Epithelial cell of prostate (primary cell): ENCODE measurements at places on chromosomes 12 and 14.

DNA sequence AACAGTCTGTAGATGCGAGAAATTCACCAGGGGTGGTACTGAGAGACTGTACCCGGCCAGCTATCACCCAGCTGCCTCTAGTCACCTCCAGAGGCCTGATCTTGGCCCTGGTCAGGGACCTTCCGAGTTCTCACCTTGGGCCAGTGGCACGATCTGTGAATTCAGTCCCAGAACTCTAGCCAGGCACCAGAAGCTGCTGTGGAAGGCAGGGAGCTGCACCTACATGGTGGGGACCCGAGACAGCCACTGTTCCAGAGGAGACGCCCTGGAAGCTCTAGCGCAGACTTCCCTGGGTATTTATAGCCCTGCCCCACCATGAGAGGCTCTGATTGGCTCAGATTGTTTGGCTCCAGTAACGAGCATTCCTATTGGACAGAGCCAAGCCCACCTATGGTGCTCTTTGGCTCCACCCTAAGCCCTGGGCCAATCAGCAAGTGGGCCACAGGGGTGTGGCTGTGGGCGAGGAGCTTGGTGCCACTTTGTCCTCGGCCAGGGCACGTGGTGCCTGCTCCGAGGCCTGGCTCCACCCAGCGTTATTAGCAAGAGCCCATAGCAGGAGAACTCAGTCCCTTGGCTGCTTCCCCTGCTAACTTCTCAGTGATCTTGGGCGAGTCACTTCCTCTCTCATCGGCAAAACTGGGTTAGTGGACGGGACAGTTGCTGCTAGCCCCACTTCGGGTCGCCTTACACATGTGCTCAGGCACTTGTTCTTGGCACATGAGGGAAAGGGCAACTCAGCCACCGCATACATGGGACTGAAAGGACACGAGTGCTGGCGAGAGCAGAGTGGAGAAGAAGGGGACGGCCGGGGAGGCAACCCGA lies 89.0 kb upstream of the BCL11B start:
- DNase-seq = no peak

DNA sequence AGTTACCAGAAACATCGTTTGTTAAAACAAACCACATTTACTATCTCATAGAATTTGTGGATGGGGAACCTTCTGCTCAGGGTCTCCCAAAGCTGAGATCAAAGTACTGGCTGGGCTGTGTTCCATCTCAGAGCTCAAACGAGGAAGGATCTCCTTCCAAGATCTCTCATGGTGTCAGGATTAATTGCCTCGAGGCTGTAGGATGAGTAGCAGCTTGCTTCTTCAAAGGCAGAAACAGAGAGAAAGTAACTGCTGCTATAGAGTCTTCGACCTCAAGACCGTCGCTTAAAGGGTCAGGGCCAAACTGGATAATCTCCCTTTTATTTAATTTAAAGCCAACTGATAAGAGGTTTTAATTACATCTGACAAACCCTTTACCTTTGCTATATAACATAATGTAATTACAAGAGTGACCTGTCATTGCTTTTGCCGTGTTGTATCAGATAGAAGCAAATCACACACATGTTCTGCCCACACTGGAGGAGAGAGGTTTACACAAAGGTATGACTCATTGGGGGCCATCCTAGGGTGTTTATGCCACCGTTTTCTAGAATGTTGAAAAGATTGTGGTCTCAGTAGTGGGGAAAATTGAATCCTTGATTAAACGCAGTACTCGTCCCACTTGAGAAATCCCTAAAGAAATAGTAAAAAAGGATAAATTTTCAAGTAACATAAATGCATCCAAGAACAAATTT lies 868.8 kb upstream of the TMEM132C start:
- DNase-seq = no peak

DNA sequence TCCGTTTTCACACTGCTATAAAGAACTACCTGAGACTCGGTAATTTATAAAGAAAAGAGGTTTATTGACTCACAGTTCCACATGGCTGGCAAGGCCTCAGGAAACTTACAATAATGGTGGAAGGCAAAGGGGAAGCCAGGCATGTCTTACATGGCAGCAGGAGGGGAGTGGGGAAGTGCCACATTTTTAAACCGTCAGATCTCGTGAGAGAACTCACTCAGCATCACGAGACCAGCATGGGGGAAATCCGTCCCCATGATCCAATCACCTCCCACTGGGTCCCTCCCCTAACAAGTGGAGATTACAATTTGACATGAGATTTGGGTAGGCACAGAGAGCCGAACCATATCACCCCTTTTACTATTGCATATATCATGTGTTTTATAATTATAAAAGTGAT lies 2.0 kb upstream of the PIGH start:
- DNase-seq = no peak

DNA sequence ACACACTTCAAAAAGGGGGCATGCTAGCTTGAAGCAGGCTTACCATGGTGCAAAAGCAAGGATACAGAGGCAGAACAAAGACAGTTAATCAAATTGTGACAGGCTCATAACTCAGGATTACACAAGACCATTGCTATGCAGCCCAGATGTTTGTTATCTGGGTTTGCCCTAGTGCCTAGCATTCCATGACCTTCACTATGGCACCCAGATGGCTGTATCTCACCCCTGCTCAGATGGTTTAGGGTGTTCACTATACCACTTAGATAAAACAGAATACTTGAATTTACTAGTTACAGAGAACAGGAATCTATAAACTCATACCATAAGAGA lies 56.2 kb downstream of the SDR9C7 start:
- no peak for DNase-seq

DNA sequence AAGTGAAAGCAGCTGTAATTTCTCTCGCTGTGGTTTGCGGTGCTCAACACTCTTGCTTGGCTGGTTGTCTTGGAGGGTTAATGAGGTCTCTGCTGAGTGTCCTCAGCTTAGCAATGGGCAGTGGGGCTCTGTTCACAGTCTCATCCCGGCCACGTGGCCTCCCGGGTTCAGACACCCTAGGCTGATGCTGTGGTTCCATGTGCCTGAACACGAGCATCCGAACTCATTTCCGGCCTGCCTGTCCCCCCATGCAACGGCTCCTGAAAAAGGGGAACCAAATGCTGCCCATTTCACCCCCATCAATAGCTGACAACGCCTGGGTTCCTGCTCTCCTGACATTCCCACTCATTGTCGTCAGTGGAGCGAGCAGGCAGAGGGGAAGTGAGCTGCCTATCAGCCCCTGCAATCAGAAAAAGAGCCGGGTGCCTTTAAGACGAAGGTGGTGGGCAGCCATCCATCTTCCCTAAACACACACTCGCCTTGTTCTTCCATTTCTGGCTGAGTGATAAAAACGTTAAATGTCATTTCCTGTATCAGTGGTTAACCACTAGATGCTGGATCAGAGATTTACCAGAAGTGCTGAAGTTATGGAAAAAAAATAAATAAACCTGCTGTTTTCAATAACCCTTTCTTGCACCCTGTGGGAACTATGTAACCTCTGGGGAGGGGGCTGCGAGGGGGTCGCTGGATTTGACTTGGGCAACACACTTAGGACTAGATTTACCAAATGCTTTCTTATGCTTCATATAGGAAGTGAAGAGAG lies 60.3 kb upstream of the BCL2L14 start:
- DNase-seq = no peak

GRCh38 chr12:108773798-108774788 lies 42.8 kb upstream of the CORO1C start:
- DNase-seq = peak; percentile 50

DNA sequence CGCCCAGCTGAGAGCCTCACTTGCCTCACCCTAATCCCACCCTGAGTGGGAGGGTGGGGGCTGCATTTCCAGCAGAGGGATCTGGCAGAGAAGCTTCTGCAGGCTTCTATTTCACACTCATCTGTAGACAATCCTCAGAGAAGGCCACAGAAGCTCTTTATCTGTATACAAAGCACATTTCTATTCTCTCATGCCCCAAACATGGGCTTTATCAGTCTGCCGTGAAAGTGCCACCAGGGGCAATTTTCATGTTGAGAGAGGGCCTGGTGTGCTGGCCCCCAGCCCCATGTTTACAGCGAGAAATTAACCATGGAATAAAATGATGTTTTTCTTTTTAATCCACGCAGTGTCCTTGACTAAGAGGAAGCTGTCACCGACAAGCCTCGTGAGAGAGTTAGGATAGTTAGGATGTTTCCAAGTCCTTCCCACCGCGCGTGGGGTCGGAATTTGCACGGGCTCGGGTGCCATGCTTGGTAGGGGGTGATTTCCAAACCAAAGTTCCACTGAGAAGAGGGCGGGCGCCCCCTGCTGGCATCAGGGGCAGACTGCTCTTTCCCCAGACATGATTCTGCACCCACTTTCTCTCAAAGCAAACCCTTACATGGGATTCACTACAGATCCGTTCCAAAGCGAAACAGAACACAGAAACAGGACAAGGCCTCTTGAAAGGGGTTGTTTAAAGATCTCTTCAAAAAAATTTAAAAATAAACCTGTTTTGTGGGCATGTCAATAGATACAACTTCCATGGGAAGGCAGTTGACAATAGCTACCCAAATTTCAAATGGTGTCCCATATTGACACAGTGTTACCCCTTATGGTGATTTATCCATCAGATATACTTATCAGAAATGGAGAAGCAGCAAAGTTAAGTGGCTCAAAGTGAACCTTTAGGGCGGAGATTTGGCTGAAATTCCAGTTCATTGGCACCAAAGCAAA lies 19.4 kb downstream of the BDKRB1 start:
- no peak for DNase-seq

DNA sequence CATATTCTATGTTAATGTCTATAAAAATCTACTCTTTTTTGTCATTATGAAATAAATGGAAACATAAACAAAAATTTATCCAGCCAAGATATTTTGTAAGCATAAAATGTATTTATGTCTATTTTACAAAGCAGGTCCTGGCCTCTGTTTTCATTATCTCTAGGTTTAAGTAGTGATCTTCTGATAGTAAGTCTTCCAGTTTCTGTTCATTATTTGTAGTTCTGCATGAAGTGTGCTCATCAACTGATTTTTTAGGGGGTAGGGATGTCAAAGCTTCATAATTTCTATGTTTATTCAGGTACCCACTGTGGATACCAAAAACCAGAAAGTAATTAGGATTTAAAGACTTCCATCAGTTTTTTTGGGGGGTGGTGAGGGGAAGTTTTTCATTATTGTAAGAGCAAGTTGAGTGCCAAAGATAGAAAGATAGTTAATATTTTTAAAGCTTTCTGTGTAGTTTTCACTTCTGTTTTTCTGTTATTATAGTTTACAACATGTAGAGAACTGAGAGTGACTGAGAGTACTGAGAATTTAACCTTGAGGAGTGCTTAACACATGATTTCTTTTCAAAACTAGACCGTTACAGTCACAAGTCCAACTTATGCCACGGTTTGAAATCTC lies 30.6 kb upstream of the LMO3 start:
- DNase-seq = no peak

GRCh38 chr12:19130224-19131024 lies 891 bp downstream of the PLEKHA5 start:
- no peak for DNase-seq

- DNase-seq = no peak
These were observed 26.2 kb downstream of the EVL start for GRCh38 chr14:100091386-100091785.

- DNase-seq = no peak
These were observed 113.3 kb downstream of the LRRK2 start for GRCh38 chr12:40338071-40338470.

- DNase-seq = no peak
These were observed 147.7 kb downstream of the CALM1 start for GRCh38 chr14:90544566-90544965.

DNA sequence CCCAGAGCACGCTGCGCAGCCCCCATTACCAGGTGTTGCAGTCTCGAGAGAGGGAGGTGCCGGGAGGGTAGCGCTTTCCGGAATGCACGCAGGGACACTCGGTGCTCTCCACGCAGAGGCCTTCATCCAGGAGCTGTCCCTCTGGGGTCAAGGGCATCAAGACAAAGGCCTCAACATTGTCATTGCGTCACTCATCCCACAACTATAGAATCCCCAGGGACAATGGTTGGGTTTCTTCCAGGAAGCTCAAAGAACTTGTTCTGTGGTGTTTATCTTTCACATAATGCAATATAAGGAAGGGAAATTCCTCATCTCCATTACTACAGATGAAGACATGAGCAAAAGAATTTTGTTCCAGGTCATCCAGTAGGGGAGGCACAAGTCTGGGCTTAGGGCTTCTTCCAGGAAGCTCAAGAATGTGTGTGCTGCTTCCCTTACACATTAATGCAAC lies 52.1 kb downstream of the VWF start:
- DNase-seq = peak; percentile 45

- DNase-seq = no peak
These were observed 4.0 kb downstream of the CHGA start for GRCh38 chr14:92926931-92927330.

GRCh38 chr14:105223770-105224544 lies 24.4 kb upstream of the BTBD6 start:
- no peak for DNase-seq

DNA sequence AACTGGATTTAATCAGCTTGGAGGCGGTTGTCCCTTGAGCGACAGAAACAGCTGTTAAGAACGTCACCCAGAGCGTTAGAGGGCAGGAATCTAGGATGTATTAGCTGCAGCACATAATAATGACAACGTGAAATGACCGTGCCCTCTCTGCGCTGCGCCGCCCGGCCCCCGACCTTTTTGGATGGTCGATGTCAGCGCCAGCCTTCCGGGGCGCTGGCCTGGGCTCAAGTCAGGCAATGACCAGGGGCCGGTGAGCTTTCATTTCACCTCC lies 427 bp upstream of the TMEM120B start:
- DNase-seq = no peak

- no peak for DNase-seq
These were observed 6.0 kb downstream of the CKB start for GRCh38 chr14:103516426-103517173.

DNA sequence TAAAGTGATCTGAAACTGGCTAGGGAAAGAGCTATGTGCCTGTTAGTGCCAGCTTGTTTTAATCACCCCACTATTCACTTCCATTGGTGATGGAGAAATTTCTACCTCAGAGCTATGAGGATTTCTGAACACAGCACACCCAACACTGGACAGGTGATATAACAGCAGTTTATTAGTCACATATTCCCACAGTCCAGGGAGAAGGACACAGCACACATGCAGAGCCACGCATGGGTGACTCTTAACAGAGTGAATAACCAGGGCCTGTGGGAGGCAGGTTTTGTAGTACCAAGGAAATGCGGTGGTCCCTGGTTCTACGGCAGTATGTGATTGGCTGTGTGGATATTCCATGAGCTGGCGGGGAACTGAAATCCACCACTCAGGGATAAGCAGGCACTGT lies 455.1 kb downstream of the BTG1 start:
- no peak for DNase-seq
